ENCODE measurements at places on chromosomes 6 and 20. TPM values are rescaled to one million over a fixed set of nuclear protein-coding genes. Genes with fewer than 3 reads are reported as not detected.

Gene MAPK13
- total RNA-seq, result not detected

Gene OOEP
- total RNA-seq, result not detected

Gene FABP7
- not detected for total RNA-seq

Gene FAM184A
- 1.4 TPM for total RNA-seq

Gene ARG1
- not detected for total RNA-seq

Gene CGA
- total RNA-seq, result not detected

Gene SLC17A5
- total RNA-seq, result 6.5 TPM

All from H4 (cell line).